ENCODE measurements at places on chromosomes 12 and 14.

- DNase-seq = no peak
Observed at GRCh38 chr12:16492820-16493797, 112.9 kb downstream of the LMO3 start.

- no peak for DNase-seq
Observed at GRCh38 chr14:93994919-93995682, 2.0 kb upstream of the CCDC197 start.

DNA sequence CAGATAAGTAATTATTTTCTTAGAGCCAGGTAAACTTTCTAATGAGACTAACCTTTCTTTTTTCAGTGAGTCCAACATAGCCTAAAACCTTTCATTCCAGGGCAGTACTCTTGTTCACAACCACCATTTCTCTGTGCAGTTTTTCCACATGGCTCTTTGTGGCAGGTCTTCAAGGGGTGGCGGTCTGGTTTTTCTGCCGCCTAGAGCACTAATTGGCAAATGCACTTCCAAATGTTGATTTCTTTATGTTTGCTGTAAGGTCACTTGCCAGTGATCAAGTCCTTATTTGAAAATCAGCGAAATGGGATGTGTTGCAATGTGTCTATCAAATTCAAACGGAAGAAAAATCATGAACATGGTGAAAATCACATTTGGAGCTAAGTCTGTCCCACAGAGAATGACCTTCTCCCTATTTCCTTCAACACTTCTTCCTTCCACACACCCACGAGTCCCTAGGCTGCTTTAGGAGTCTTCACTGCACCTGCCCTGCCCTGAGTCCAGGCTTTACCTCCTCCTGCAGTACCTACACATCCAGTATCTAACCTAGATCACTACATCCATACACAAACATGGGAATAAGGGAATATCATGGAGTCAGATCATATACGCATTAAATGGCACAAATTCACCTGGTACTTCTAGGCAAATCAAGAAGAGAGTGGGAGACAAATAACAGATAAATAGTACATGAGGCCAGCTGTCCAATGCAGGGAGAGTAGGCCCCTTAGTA lies 1.9 kb downstream of the SRGAP1 start:
- no peak for DNase-seq

DNA sequence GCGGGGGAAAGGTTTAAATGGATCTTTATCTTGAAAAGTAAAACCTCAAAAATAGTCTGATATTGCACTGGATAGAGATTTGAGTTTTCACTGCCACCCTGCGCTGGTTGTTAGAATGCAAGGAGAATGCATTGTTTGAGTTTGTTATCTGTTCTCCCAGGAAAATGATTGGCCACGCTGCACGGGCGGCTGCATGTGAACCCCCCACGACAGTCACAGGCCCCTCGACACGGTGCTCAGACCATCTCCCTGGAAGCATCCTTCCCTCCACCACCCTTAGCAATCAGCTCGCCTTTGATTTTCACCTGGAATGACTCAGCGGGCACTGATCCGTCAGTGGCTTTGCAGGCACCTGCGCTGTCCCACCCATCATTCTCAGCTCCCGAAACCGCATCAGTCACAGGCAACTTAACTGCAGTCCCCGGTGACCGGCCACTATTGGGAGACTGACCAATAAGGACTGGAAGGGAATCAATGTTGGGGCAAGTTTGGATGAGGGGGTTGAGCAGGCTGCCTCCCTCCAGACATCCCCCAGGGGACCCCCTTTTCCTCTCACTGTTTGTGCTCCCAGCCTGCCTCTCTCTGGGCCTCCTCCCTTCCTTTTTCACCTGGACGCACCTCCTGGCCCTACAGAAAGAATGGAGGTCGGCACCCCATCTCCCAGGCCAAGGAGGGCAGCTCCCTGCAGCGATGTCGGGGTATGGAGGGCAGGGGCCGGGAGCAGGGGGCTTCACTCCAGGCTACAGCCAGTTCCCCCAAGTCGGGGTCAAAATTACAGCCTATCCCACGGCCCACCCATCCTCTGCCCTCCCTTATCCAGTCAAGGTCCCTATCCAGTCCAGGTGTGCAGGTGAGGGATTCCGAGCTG lies 28.5 kb upstream of the C14orf180 start:
- no peak for DNase-seq

DNA sequence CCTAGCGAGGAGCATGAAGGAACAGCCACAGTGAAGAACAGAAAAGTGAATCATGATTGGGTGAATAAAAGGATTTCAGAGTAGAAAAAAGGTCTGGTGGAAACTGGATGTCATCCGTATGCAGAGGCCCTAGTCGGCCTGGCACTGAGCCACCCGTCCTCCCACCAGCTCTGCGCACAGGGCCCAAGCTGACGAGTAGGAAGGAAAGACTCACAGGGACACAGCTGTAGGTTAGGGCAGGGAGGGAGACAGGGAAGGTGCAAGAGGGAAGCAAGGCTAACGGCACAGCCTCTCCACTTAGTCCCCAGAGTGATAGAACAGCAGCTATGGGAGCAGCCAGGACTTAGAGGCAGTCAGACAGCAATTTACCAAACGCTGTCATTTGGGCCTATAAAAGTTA lies 112.6 kb downstream of the KCNK10 start:
- DNase-seq = no peak

All from dermis microvascular lymphatic vessel endothelial cell (primary cell).